ENCODE measurements at places on chromosomes 7 and 10.
A peak's percentile ranks its signal among the peaks of the same experiment; 100 is the strongest.

- DNase-seq, result no peak
These were observed 737.1 kb upstream of the ZWINT start for GRCh38 chr10:57098146-57098545.

DNA sequence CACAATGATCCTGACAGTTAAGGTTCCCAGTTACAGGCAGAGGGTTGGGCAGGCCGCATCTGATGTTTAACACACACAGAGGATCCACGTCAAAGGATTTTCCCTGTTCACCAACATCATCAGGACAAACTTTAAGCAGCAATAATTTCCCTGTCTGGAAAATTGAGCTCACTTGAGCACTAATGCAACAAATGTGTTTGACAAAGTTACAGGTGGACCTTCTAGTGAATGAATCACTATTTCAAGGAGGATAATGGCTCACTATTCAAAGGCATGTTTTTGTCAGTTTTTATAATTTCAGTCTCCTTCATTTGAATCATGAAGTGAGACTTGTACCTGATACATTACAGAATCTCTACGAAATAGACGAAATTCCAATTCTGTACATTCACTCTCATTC is 127.3 kb downstream of the DIP2C start:
- no peak for DNase-seq

DNA sequence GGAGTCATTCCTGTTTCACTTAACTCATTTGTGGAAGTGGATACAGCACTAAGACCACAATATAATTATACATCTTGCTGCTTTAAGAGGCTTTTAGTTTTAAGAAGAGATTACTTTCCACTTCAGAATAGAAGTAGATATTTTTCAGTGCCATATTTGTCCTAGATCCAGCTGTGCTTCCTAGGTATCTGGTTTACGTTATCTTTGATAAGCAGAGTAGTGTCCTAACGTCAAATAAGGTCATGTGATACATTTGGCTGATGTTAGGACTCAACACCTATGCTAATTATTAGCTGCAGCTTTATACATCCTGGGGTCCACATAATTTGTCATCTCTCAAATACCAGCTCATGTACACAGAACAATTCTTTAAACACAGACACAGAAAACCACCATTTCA is 196.2 kb upstream of the SMIM30 start:
- DNase-seq, result no peak

DNA sequence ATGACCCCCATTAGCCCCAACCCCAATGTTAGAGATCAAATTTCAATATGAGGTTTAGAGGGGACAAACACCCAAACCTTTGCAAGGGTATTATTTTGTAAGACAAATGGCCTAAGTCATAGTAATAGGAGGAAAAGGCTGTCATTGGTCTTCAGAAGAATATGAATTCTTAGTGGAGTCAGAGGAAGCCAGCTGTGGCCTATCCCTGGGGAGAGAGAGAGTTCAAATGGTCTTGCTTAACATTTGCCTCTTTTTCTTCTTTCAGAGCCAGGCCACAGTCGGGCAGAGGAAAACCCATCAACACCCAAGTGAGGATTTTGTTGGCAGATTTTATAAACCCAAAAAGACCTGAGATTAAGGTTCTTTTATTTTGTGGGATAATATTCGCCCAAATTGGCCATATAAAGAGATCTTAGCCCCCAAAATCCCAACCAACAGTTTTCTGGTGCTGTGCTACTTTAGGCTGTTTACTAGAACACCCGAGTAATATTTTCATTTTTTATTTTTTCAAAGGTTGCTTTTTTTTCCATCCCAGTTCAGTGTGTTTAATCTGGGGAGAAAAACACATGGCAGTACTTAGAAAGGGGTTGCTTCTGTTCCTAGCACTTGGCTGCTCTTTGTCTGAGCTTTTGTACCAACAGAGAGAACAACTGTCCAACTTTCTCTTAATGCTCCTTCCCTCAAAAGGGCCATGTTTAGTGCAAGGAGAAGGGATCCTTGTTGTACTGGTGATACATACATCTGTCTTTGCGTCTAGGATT is 26.8 kb upstream of the ARMC3 start:
- no peak for DNase-seq

DNA sequence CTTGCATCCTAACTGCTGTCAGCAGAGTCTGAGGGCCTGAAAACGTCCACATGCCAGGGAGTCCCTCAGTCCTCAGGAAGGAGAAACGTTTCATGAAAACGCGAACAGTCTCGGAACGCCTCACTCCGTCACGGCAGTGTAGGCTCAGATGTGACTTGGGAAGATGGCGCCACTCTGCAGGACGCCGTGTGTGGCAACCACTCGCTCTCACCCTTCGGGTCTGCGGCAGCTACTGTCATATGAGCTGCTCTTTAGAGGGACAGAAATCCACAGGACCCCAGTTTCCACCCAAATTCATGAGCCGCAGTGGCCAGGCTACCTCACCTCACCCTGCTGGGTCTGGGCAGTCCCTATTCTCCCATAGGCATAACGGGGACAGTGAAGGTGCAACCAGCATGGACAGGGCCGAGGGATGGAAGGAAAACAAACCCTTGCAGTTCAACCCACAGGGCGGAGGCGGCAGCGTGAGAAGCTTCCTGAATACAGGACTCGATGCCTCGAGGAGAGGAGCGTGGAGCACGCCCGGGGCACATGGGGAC is 438.3 kb downstream of the DNAJB6 start:
- peak; percentile 26 for DNase-seq

DNA sequence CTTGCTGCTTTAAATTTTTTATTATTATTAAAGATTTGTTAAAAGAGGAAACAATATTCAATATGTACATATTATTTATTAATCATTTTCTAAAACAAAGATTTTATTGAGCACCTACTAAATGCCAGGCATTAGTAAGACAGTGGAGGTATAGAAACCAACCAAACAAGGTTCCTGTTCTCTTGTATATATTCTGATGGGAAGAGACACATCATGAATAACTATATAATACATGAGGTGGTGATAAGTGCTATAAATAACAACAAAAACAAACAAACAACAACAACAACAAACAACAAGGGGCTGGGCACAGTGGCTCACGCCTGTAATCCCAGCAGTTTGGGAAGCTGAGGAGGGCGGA is 630 bp upstream of the LIPA start:
- DNase-seq, result no peak

DNA sequence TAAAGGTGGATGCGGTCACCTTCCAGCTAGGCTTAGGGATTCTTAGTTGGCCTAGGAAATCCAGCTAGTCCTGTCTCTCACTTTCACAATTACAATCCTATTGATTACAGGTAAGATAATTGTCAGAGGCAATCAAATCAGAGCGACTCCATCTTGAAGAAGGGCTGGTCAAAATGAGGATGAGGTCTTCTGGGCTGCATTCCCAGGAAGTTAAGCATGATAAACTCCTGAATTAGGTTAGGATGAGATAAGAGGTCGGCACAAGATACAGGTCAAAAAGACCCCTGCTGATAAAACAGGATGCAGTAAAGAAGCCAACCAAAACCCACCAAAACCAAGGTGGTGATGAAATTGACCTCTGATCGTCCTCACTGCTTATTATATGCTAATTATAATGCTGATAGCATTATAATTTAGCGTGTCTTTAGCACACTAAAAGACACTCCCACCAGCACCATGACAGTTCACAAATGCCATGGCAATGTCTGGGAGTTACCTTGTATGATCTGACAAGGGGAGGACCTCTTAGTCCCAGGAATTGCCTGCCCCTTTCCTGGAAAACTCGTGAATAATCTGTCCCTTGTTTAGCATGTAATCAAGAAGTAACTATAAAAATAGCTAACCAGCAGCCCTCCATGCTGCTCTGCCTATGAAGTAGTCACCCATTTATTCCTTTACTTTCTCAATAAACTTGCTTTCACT is 237.6 kb downstream of the CCSER2 start:
- DNase-seq, result no peak

DNA sequence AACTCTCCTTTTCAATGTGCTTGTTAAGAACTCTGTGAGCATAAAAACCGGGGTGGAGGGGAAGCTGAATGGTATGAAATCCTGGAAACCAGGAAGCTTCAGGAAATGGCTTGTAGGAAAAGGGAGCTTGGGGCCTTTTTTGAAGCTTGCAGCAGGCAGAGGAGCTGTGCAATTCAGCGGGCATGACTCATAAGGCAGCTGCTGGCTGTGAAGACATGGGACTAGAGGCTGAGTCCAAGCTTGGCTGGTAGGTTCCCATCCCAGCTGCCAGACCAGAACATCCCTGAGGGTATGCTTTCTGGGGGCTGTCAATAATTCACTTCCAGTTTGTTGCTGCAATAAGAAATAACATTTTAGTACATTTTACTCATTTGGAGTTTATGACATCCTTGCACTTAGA is 36.8 kb upstream of the CDC14C start:
- no peak for DNase-seq

DNA sequence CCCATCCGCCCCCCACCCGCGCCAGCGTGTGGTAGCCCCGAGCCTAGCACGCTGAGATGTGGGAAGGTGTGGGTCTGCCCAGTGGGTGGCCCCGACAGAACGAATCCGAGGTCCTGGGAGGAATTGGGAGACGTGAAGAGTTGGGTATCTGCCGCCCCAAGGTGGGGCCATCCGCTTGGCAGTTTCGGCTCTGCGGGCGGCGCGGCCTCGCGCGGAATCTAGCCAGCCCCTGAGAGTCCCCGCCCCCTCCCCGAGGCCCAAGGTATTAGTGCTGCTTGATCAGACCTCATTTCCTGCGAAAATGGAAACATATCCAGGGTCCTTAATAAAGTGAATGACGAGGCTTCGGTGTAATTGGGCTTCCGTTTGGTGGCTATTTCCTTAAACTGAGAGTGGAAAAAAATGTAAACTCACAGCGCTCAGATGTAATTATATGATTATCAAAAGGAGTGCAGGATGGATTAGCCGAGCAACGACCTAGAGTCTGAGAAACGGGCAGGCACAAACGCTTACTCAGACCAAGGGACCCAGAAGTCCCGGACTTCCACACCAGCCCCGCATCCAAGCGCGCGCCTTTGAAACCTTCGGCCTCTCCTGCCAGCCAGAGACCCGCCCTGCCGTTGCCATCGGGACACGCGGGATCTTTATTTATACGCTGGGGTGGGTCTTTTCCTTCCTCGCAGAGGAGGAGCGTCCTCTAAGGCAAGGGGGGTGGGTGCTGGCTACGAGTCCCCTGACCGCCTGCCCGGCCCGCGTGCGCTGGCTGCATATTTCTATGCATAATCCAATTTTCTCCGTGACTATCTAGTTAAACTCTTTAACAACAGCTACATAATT is 12.8 kb downstream of the LBX1 start:
- DNase-seq, result no peak

DNA sequence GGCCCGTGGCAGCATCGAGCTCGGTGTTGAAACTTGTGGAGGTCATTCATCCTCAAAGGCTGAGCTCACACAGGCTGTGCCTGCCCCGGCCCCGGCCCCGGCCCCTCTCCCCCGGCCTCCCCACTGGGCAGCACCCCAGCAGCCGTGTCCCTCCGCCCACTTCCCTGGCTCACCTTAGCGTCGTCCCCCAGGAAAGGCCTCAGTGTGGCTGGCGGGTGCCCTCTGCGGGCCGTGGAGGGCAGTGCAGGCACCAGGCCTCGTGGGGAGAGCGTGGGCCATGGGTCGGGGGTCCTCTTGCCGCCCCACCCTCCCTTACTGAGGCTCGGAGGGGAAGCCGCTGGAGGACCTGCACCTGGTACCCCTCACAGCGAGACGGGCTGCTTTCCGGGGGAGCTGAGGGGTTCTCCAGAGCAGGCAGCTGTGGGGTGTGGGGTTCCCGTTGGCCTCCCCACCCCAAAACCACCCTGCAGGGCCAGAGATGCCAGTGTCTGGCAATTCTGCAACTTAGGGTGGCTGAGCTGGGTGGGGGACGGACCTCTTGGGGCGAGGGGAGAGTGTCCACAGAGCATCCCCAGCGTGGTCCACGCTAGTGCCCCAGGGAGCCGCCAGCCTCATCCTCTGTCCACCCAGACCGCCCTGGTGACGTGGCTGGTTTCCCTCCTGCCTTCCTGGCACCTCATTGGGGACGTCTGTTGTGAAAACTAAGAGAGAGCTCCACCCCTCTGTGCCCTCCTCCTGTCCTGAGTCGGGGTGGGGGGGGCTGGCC is 44.2 kb upstream of the DPYSL4 start:
- DNase-seq, result peak; percentile 48

GRCh38 chr7:84654273-84654672 is 459.7 kb upstream of the SEMA3A start:
- DNase-seq, result no peak

DNA sequence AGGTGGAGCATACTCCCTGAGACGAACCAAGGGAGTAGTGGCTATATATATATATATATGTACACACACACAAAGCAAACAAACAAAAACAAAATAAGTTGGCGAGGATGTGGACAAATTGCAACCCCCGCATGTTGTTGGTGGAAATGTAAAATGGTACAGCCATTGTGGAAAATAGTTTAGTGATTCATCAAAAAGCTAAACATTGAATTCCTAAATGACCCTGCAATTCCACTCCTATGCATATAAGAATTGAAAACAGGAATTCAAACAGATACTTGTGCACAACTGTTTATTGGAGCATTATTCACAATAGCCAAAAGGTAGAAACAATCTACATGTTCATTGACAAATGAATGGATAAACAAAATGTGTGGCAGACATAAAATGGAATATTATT is 407.9 kb downstream of the KCNMA1 start:
- no peak for DNase-seq

DNA sequence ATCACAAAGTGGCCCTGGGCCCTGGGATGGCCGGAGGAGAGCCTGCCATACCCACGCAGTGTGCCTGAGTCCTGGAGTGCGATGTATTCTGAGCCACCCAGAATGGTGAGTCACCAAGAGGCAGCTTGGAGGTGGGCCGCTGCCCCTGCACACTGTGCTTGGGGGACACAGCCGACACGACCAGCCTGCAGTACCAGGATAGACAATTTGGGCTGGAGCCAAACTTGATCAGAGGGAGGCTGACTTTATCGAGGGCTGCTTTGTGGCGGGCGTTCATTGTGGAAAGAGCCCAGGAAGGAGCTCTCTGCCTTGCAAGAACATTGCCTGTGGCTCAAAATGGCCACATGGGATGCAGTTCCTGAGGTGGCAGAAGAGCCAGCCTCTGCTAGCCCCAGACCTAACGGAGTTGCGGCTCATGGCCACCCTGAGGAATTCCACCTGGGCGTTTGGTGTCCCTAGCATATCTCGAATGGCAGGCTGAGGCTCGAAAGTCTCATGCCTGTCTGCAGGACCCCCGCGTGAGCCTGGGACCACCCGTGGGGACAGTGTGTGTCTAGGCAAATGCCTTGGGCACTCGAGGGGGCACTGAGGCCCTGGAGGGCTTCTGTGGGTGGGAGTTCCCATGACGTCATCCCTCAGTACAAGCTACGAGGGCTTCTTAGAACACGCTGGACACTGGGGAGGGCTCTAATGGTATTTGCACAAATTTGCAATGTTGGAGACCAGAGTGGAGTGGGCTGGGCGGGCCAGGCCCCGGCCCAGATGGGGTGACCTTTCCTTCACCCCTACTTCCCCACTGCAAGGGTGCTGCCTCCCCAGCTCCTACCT is 79.7 kb downstream of the LHPP start:
- DNase-seq, result no peak

GRCh38 chr7:110557-111232 is 81.7 kb upstream of the FAM20C start:
- DNase-seq, result no peak

DNA sequence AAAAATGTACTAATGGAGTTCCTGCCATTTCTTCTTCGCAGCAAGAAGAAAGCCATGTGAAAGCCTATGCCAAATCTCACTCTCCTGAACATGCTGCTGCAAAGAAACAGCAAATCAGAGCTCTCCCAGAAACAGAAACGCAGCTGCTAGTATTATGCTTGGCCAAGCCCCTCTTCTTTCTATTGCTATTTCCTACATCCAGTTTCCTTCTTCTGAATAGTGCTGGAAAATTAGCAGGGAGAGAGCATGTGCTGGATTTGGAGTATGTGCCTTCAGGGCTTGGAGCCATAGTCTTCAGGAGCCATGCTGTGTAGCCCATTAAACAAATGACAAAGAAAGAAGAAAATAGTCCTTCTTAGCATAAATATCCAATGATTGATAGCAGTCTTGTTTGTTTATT is 852.0 kb upstream of the PHF14 start:
- no peak for DNase-seq

Measured in Daoy (cell line).